NCI-H2081 treated with DMSO at 0.1 percent for 48 hours (cell line): ENCODE measurements at places on chromosomes 2 and 18.
A peak's percentile ranks its signal among the peaks of the same experiment; 100 is the strongest.

- DNase-seq: no peak
Measured at GRCh38 chr2:45654250-45654649, 2.8 kb downstream of the PRKCE start.

- DNase-seq: no peak
Measured at GRCh38 chr2:38626326-38627035, 23.8 kb upstream of the HNRNPLL start.

DNA sequence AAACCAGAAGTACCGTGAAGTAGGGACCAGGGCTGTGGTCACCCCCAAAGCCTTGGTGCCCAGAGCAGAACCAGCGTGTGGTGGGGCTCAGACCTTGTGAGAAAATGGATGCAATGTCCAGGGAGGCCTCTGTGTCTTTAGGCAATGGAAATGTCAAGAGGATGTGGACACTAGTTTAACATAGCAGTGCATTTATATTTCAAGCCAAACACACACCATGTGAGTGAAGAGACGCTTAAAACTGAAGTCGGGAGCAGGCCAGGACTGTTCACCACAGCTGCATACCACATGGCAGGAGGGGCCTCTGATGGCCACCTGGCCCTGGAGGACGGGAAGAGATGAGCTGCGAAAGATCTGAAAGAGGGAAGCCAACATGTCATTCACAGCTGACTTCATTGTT lies 87.3 kb upstream of the LDLRAD4 start:
- no peak for DNase-seq

GRCh38 chr2:209029249-209029648 lies 394.6 kb upstream of the MAP2 start:
- no peak for DNase-seq

GRCh38 chr18:10460414-10461018 lies 6.1 kb downstream of the APCDD1 start:
- no peak for DNase-seq

DNA sequence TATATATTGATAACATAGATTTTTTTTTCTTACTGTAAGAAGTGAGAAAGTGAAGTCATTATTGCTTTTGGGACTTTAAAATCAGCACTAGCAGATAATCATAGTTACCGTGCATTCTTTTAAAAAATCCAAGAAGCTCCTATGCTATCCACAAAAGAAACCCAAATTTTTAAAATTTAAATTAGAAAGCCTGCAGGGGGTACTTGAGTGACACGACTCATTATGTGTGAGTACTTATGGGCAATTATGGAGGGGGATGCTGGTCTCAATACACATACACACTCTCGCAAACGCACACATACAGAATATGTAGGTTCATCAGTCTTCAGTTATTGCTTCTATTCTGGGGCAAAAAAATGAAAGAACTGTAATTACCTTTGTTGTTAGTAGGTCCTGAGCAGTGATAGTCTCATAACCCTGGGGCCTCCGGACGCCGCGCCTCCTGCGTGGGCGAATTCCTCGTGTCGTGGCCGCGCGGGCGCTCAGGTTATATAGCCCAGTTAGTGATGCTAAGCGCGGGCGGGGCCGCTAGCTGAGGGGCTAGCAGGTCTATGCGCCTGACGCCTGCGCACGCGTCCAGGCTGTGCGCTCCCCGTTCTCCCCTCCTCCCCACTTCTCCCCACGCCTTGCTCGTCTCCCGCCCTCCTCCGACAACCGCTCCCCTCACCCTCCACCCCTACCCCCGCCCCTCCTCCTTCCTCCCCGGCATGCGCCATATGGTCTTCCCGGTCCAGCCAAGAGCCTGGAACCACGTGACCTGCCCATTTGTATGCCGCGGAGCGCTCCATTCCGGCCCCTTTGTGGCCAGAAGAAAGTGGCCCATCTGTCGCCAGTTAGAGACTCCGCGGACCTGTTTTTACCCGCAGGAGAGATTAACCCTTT lies at the start of gene NEUROD1:
Gene NEUROD1, minus strand, starts transcription at position 463 of the 882 bp plus-strand sequence. CDS start 1,657 bp downstream, outside the sequence.
- peak; percentile 61 for DNase-seq

- DNase-seq: no peak
Measured at GRCh38 chr2:85924522-85924921, 35.7 kb upstream of the ST3GAL5 start.

DNA sequence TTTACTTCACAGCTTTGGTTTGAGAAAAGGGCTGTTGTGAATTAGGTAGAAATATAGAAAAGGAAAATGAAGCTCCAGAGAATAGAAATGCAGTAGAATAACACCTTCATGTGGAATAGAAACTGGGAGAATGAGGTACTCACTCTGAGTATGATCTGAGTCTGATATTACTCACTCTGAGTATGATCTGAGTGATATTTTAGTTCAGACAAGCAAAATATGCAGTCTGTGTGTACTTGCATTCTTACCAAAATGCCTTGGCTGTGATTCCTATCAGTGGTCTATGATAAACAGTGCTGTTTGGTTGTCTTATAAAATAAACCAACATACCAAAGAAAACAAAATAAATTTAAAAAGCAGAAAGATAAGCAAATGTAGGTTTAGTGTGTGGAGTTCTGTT lies 487.6 kb downstream of the THSD7B start:
- DNase-seq: no peak

GRCh38 chr2:102434655-102435381 lies 11.9 kb downstream of the IL18RAP start:
- DNase-seq: no peak

GRCh38 chr2:82539280-82539621 lies 1919.8 kb downstream of the SUCLG1 start:
- no peak for DNase-seq

DNA sequence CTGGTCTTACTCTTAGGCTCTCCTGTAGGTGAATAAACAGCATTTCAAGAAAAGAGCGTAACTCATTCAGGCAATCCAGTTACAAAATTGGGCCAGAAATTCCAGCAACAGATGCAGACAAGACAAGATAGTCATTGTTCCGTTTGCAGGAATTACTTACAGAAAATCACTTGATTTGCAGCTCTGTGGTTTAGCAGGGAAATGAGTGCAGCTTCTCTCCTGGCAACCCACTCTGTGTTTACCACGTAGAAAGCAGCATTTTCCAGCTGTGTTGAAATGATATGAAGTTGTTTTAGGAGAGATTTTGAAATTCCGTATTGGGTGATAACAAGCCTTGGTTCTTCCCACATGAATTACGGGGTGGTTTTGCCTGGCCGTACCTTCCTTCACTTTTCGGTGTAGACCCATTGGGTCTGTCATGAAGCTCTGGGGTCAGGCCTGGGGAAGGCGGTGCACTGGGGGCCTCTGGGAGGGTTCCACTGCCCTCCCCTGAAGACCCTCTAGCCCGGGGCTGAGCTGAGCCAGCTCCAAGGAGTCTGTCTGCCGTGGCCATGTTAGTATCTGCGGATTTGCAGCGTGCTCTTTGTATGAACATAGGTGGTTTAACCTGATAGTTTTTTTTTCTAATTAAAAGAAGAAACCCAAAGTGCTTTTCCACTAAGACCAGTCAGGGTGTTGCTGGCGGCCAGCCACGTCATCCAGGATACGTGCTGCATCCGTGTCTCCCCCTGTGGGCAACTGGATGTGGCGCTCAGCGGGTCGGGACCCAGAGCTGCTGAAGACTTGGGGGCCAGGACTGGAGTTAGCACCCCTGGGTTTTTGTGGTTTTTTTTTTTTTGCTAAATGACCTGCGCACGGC lies 58.9 kb upstream of the KCNG2 start:
- DNase-seq: no peak

- DNase-seq: no peak
Measured at GRCh38 chr2:208189069-208189809, 591 bp downstream of the C2orf80 start.

DNA sequence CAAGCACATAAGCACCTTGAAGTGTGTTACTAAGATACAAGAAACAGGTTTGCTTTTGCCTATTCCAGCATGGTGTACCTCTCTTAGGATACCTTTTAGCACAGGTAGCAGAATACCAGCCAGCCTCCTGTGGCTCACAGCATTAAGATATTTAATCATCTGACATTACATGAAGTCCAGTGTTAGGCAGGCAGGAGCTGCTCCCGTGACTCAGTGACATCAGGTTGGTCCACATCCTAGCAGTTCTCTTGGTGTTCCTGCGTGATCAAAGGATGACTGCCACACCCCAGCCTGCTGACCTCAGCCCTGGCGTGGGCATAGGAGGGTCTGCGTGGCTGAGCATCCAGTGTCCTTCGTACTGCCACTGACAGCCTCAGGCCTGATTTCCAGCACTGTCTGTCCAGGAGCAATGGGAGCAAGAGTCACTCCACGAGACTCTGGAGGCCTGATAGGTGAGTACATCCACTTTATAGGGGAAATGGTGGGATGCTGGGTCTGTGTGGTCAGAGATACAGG lies 3.6 kb upstream of the DTYMK start:
- DNase-seq: no peak

GRCh38 chr2:241558532-241559322 lies at the start of gene BOK:
TSS of gene BOK (plus strand) at chr2:241558745. CDS start at chr2:241559484, 739 bp downstream.
- no peak for DNase-seq

- no peak for DNase-seq
Measured at GRCh38 chr2:142875652-142876051, 1.8 kb upstream of the KYNU start.

GRCh38 chr2:25177211-25177611 lies 8.8 kb upstream of the POMC start:
- no peak for DNase-seq

- DNase-seq: no peak
Measured at GRCh38 chr2:206701952-206702605, 16.1 kb downstream of the DYTN start.

DNA sequence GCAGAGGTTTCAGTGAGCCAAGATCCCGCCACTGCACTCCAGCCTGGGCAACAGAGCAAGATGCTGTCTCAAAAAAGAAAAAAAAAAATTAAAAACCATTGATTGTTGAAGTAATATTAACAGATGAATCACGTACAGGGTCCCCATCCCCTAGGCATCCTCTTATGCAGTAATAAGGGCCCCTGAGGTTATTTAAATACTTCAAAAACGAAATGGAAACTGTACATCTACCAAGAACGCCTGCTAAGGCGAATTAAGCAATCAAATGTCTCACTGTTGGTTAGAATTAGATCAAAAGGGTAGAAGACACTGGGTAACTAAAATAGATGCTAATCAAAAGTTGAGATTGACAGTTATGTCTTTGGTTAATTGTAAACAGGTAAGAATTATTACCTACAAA lies 7.5 kb downstream of the TRABD2A start:
- DNase-seq: no peak

GRCh38 chr18:8548186-8548585 lies 61.1 kb upstream of the RAB12 start:
- DNase-seq: no peak

DNA sequence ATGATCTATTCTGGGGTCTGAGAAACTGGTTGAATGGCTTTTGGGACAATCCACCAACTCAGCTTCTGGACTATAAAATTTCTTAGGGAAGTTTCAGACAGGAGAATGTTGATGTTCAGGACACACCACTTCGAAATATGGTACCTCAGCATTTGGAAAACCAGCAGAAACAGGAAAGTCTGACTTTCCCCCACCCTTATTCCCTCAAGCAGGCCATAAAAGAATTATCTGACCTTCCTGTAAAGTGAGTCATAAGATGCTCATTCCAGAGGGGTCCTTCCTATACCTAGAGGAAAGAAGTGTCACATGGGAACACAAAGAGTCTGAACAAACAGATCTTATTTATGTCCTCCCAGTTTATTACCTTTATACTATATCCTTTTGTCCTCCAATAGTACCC lies 415.0 kb downstream of the CPS1 start:
- DNase-seq: no peak

DNA sequence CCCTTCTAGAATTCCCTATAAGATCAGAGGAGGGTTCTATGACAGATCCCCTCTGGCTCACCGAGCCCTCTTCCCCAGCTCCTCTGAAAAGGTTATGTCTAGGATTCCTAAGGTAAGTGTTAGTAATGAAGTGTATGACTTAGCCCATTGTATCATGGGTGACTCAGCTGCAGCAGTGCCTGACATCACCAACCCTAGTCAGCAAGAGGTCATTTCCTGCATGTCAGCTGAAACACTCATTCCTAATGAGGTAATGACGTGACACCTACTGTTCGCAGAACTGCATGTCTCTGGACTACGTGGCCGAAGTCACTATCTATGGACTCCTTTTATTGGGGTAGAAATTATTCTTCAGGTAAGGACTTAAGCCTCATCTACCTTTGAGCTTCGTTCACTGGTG lies 196.1 kb upstream of the MYT1L start:
- DNase-seq: no peak

GRCh38 chr2:235002198-235003095 lies 50.6 kb downstream of the SH3BP4 start:
- DNase-seq: no peak

- no peak for DNase-seq
Measured at GRCh38 chr18:28134774-28135173, 42.2 kb downstream of the CDH2 start.

- no peak for DNase-seq
Measured at GRCh38 chr2:85376291-85377065, 21.9 kb downstream of the ELMOD3 start.

DNA sequence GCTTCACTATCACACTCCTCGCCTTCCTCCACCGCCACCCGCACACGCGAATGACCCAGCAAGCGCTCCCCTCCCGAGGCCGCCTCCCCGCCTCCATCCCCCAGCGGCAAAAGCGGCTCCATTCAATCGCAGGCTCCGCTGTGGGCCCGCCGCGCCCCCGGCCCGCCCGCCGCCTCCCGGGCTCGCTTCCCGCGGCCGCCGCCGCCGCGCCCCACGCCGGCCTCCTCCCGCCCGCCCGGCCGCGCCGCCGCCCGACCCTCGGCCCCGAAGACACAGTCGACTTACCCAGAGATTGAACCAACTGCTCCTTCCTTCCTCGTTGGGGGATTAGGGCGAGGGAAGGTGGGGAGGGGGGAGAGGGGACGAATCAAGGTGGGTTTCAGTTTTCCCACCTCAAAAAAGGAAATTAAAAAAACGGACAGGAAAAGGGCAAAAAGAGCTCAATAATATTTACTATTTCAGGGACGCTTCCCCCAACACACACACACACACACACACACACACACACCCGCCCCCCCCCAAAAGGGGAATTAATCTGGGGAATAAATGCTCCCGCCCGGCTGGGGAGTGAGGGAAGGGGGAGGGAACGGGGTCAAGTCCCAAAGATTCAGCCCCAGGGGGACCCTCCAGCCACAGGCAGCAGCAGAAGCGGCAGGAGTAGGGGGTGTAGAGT lies 743 bp downstream of the XPO1 start:
- no peak for DNase-seq

DNA sequence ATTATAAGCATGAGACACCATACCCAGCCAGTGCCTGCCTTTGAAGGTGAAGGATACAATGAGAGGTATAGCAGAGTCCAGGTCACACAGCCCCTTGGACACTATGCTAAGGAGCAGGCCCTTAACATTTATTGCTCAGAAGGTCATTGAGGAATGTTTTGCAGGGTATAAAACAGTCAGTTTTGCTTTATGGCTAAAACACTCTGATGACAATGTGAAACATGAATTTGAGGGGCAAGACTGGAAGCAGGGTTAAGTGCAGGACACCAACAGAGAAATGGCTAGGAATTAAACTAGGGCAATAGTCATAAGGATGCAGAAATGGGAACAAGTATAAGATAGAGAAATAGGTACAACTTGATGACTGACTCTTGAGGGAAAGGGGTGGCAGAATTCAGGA lies 141.1 kb downstream of the METTL4 start:
- DNase-seq: no peak

DNA sequence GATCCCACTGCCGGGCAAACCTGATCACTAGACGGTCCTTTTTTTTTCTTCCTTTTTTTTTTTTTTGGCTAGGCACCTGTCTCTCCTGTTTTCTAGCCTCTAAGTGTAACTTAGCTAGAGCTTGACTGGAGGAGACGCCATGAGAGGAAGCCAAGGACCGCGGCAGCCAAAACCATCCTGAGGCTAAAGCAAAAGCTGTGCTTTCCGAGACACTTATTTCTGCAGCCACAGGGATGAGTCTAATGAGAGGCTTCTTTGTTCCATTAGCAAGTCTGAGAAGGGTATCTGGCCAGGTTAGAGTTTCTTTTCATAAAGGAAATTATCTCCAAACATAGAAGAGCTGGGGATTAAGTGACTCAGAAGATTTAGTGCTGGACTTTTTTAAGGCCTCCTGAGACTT lies 7.3 kb upstream of the CXCR4 start:
- DNase-seq: no peak
